ENCODE measurements at places on chromosomes 7 and 10.

- no peak for DNase-seq
Measured at GRCh38 chr7:115995701-115996100, 34.9 kb downstream of the TFEC start.

DNA sequence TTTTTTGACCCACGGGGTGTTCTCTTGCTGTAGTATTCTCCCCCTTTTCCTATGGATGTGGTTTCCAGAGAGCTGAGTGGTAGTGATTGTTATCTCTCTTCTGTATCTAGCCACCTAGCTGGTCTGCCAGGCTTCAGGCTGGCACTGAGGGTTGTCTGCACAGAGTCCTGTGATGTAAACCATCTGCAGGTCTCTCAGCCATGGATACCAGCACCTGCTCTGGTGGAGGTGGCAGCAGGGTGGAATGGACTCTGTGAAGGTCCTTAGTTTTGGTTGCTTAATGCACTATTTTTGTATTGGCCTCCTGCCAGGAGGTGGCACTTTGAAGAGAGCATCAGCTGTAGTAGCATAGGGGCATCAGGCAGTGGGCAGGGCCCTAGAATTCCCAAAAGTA is 851 bp downstream of the HYAL4 start:
- no peak for DNase-seq

DNA sequence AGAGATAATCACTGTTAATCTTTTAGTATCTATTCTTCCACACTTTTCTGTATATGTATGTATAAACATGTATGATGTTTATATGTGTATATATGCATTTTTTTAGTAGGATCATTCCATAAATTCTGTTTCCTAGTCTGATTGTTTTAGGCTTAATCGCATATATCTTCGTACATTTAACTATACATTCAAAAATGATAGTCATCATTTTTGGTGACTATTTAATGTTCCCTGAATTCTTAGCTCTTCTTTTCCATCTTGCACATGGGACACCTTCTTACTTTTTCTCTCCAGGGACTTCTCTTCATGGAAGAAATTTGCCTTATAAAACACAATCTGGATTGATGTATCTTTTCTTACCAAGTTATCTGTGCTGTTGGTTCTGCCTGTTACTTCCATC is 42.1 kb downstream of the ZNF277 start:
- no peak for DNase-seq

- peak; percentile 88 for DNase-seq
Measured at GRCh38 chr10:31034098-31034909, 2.6 kb upstream of the ZNF438 start.

GRCh38 chr7:2129323-2130095 is 103.2 kb downstream of the MAD1L1 start:
- no peak for DNase-seq

- no peak for DNase-seq
Measured at GRCh38 chr10:1664333-1664964, 72.9 kb downstream of the ADARB2 start.

DNA sequence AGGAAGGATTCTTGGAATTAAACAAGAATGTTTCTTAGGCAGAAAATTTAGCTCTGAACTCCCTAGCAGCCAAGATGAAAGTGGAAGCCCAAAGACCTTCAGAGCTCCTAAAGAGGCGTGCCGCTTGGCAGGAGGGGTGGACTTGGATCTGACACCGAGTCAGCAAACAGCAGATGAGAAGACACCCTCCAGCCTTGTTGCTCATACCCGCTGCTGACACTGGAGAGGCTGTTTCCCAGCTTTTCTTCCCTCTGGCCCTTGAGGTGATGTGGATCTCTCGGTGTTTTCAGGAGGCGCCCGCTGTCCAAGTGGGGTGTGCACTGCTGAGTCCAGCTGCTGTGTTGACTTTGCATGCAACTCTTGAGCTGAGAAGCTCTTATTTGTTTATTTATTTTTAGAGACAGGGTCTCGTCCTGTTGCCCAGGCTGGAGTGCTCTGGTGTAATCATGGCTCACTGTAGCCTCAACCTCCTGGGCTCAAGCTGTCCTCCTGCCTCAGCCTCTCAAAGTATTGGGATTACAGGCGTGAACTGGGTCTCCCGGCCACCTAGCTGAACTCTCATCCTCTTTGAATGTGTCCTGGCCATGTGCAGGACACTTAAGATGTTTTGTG is 21.5 kb downstream of the SLC18A2 start:
- DNase-seq, result peak; percentile 7

DNA sequence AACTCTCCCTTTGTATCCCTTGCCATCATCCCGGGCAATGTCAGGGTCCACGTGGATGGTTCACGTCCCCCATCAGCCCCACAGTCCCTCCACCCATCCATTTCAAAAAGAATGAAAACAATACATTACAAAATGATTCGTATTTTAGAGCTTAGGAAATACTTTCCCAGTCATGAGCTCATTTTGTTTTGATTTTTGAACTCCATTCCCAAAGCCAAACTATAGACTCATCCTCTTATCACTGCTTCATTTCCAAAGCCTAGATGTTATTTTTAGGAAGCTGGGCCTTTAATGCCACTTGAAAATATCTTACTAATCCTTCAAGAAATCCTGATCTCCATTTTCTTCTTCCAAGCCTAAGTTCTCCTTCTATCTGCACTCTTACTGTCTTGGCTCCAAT is 72.1 kb downstream of the WNT2 start:
- peak; percentile 28 for DNase-seq

GRCh38 chr10:75597773-75598440 is 166.5 kb downstream of the LRMDA start:
- DNase-seq, result no peak

GRCh38 chr7:151682831-151683614 is 163.3 kb upstream of the RHEB start:
- DNase-seq, result no peak

DNA sequence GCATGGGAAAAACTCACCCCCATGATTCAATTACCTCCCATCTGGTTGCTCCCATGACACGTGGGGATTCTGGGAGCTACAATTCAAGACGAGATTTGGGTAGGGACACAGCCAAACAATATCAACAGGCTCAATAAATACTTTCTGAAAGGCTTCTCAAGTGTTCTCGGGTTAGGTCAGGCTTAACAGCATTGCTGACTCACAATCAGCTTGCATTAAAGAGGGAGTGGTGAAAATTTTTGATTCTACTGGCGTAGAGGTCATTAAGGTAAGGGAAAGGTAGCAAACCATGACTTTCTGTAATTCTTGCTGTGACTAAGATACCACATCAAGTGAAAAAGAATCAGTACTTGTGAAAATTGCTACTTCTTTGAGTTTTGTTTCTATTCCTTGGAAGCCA is 126.4 kb downstream of the JCAD start:
- DNase-seq, result no peak

DNA sequence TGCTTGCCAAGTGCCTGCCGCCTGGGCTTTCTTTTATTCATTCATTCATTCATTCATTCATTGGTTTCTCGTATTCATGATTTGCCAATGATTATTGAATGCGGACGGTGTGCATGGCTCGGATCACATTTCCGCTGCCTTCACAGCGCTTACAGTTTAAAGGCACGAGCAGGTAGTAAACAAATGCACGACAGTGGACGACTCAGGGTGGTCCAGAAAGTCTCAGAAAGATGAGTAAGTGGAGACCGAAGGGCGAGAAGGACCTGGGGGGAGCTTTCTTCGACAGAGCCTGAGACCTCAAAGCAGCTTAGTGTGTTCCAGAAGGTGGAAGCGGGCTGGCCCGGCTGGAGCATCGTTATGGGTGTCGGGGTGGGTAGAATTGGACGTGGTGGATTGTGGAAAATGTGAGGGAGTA is 506 bp downstream of the MCM10 start:
- DNase-seq, result peak; percentile 30

DNA sequence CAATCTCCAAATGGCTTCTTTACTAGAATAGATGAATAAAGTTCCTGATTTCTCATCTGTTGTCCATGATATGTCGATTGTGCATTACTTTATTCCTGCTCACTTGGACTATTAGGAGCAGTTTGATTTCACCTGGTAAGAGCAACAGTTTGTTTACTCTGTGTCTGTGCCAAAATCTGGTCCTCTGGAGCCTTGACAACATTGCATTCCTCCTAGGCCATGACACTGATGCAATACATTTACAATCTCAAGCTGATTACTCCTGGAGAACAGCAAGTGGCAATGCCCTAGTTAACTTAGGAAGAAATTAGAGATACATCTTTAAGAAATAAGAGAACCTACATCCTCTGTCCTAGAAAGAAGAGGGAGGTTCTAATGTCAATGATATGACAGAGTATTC is 71.8 kb downstream of the SGCE start:
- DNase-seq, result no peak

DNA sequence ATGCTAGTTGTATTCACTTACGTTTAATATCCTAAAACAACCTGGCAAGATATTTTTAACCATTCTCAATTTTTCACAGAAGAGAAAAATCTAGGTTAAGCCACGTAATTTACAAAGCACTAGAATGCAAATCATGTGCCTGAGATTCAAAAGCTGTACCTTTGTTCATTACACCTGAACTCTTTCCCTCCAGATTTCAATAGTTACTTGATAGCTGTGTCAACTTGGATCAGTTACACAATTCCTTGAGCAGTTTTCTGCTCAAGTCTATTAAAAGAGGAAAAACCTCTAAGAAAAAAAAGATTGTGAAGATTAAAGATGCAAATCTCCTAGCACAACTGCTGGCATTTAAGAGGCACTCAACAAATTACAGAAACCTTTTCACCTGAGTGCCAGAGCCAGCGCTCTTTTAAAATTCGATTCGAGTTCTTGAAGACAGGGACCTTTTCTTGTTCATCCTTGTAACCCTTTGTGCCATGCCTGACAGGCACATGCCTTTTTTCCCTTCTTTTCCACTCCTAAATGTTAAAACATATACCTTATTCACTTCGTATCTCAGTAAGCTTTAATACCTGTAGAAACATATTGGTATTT is 886 bp downstream of the NSUN6 start:
- no peak for DNase-seq

- no peak for DNase-seq
Measured at GRCh38 chr7:585229-585711, 65.6 kb upstream of the PDGFA start.

DNA sequence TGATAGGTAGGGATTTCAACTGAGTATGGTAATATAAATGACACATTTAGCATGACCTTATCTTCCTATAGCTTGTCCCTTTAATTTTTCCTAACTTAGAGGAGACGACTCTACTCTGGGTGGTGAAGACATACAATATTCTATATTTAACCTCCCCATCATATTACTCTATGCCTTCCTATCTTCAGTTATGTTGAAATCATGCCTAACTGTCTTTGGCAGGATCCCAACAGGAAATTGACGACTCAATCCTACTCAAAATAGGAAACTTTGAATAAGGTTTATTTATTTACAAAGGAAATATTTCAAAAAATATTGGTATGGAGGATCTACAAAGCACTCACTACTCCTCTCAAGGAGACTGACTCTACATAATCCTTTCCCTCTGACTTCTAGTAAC is 24.1 kb upstream of the SEMA3A start:
- DNase-seq, result peak; percentile 70

- DNase-seq, result no peak
Measured at GRCh38 chr10:29776246-29776645, 141.5 kb upstream of the SVIL start.

GRCh38 chr10:11209830-11210181 is 192.1 kb downstream of the CELF2 start:
- no peak for DNase-seq

- DNase-seq, result no peak
Measured at GRCh38 chr7:29194206-29194593, 375 bp upstream of the CHN2 start.

- no peak for DNase-seq
Measured at GRCh38 chr7:55335786-55336185, 29.4 kb upstream of the LANCL2 start.

DNA sequence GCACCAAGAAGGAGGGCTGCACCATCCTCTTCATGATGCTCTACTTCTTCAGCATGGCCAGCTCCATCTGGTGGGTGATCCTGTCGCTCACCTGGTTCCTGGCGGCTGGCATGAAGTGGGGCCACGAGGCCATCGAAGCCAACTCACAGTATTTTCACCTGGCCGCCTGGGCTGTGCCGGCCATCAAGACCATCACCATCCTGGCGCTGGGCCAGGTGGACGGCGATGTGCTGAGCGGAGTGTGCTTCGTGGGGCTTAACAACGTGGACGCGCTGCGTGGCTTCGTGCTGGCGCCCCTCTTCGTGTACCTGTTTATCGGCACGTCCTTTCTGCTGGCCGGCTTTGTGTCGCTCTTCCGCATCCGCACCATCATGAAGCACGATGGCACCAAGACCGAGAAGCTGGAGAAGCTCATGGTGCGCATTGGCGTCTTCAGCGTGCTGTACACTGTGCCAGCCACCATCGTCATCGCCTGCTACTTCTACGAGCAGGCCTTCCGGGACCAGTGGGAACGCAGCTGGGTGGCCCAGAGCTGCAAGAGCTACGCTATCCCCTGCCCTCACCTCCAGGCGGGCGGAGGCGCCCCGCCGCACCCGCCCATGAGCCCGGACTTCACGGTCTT is 1.9 kb downstream of the FZD1 start:
- DNase-seq, result no peak

- DNase-seq, result no peak
Measured at GRCh38 chr10:129222436-129222835, 244.6 kb upstream of the MGMT start.

DNA sequence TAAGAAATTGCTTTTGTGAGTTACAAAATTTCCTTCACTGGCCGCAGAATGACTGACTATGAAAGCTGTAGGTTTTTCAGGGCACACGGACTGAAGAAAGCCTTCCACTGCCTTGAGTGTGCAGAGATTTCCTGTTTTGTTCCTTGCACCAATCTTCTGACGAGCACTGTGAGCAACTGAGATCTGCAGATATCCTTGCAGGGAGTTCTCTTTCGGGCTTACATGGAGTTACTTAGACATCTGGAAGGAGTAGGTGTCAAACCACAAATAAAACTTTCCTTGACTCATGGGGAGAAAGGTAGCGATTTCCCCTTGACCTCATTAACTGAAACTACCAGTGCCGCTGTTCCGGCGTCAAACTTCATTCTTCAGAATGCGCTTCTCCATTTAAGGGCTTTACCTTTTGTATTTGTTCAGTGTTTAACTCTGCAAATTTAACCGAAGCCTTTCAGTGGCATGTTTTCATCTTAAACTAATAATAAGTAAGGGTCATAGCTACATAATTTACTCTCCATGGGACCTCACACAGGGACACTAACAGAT is 1175.3 kb downstream of the GATA3 start:
- no peak for DNase-seq

DNA sequence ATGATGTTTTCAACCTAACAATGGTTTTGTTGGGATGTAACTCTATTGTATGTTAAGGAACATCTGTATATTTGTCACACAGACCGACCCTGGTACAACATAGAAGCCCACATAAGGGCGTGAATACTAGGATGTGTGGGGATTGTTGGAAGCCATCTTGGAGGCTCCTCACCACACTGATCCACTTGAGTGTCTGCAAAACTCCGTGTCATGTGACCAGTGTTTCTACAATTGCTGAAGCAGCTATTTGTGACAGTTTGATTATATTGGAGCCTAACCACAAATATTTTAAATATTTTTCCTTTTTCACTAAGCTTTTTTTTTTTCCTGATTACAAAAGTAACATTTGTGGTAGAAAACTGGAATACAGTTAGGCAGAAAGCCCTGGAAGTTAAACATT is 27.9 kb downstream of the RALA start:
- DNase-seq, result peak; percentile 66

Measured in EL (cell line).